ENCODE measurements at places on chromosomes 5 and 9.

DNA sequence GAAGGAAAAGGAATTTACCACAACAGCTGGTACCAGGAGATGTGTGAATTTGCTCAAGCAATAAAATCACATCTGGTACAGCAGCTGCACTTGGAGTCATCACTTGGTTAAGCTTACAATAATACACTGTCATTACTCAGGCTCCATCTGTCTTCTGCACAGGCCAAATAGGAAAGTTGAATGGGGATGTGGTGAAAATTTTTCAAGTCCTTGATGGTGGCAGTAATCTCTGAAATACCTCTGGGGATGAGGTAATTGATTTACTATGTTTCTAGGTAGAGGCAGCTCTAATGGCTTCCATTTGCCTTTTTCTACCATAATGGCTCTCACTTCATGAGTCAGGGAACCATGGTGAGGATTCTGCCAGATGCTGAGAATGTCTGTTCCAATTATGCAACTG, 206.8 kb upstream of the ATP10B start:
- DNase-seq, result no peak

GRCh38 chr5:54882841-54883240, 102.6 kb downstream of the ESM1 start:
- no peak for DNase-seq

DNA sequence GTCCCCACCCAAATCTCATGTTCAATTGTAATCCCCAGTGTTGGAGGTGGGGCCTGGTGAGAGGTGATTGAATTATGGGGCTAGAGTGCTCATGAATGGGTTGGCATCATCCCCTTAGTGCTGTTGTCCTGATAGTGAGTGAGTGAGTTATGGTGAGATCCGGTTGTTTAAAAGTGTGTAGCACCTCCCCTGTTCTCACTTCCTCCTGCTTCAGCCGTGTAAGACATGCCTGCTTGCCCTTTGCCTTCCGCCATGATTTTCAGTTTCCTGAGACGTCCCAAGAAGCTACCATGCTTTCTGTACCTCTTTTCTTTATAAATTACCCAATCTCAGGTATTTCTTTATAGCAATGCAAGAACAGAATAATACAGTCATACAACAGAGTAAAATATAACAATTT, 742 bp upstream of the LECT2 start:
- no peak for DNase-seq

- no peak for DNase-seq
Observed at GRCh38 chr9:74503666-74504065, 6.5 kb downstream of the RORB start.

- no peak for DNase-seq
Observed at GRCh38 chr5:126971455-126972031, 58.8 kb downstream of the MARCHF3 start.

Measured in NCI-H1436 treated with DMSO at 0.1 percent for 48 hours (cell line).